ENCODE measurements at places on chromosomes 13 and 19.
A peak's percentile ranks its signal among the peaks of the same experiment; 100 is the strongest.

- DNase-seq: no peak
Measured at GRCh38 chr13:106550570-106551135, 15.2 kb upstream of the EFNB2 start.

GRCh38 chr19:35911790-35912189 is 3.7 kb upstream of the TYROBP start:
- no peak for DNase-seq

- no peak for DNase-seq
Measured at GRCh38 chr13:87331178-87331577, 340.0 kb upstream of the SLITRK5 start.

DNA sequence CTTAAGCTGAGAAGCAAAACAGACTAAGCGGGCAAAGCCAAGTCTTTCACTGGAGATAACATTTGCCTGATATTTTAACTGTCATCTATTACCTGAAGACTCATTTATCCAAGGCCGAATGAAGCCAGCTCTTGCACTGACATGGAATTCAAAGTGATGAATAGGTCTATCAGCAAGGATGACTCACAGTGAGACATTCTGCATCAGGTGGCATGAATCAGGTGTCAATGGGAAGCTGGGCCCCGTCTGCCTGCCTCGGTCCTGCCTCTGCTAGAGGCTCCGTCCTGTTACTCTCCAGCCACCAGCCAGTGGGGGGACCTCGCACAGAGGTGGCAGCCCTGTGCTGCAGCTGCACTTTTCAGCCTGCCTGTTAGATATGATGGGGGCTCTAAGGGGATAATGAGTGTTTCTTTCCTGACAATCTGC is 23.5 kb downstream of the STARD13 start:
- DNase-seq: no peak

DNA sequence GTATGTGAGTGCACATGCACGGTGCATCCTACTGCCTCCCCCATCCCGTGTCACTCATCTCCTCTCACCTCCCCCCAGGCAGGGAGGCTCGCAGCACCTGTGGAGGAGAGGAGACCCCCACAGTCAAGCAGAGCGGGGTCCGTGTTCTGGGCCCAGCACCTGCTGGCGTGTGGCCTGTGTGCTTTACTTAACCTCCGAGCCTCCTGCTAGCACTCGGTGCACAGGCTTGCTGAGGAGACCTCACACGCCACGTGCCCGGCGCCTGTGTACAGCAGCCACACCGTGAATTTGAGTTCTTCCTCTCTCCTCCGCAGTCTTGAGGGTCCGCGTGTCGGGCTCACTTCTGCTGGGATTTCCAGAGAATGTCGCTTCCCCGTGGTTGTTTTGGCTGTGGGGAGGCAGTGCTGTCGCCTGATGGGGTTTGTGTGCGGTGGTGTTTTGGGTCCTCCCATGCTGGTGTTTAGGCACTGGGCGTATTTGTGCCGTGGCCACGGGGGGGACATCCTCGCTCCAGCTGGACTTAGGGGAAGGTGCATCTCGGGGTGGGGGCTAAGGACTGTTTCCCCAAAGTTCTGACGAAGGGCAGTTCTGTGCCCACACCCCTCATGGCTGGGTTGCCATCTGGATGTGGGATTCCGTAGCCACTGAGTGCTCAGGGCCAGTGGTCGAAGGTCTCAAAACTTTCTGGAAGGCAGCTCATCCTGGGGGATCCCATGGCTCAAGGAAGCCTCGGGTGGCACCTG is 34.8 kb upstream of the TMEM255B start:
- DNase-seq: no peak

DNA sequence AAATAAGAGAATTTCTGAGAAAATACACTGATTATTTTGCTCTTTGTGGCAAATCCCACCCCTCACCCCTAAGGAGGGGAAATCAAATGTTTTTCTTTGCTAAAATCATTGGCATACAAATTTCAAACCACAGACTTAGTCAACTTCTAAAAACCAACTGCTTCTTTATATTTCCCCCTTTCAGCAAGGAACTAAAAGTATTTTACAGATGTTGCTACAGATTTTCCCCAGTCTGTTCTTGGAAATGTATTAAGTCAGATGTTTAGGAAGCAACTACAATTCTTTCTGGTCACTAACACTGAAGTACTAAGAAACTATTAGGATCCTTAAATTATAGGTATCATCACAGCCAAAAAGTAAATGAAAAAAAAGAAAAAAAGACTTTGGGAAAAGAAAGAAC is 6.9 kb downstream of the MTMR6 start:
- no peak for DNase-seq

DNA sequence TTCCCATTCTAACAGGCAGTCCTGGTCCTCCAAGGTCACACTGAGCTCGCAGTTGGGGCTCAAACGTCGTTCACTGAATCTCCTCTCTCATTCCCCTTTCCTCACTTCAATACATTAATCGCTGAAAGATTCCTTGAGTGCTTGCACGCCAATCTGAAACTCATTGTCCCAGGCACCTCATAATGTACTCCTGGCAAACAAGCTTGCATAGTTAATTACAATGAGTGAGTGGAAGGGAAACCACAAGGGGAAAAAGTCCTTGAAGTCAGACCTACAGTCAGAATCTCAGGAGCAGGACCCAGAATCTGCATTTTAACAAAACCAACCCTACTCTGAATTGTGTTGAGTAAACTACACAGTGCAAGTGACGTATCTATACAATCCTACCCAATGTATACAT is 86.9 kb downstream of the CRYL1 start:
- no peak for DNase-seq

GRCh38 chr19:20968092-20968491 is 45.0 kb downstream of the ZNF85 start:
- DNase-seq: no peak

- no peak for DNase-seq
Measured at GRCh38 chr19:18135712-18136584, 17.0 kb upstream of the PIK3R2 start.

- no peak for DNase-seq
Measured at GRCh38 chr19:54725321-54725720, 1.1 kb downstream of the KIR3DL3 start.

DNA sequence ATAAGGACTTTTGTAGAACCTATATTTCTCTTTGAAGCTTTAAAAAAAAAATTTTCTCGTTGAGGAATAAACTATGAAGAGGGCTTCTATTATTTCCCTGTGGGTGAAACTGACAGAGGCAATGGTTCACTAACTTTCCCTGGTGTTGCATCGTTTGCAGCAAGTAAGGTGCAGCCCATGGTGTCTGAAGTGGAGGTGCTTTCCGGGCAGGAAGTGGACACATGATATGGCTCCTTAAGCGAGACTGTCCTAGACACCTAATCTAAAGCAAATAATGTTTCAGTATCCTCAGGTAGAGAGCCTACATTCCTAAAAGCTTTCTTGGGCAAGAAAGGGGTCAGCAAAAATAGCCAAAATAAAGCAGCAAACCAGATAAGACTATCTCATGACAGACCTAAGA is 437.6 kb upstream of the ARGLU1 start:
- no peak for DNase-seq

DNA sequence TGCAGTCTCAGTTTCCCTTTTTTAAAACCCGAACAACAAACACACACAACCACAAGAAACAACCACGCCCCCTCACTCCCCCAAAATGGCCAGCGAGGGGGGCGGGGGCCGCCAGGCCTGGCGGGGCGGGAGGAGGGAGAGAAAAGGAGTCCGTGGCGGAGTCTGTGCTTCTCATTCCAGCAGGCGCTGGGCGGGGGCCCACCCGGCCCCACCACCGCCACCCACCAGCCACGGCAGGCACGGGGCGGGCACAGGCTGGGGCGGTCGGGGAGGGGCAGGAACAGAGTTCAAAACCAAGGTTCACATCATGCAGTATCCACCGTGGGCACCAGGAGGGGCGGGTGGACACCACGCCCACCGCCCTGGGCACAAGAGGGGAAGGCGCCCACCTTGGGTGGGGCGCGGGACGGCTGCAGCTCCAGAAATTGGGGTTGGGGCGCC is 12.9 kb downstream of the DPF1 start:
- DNase-seq: no peak

GRCh38 chr19:38745316-38745715 is 1.0 kb upstream of the CAPN12 start:
- DNase-seq: no peak

GRCh38 chr13:27679396-27679795 is 57.7 kb downstream of the POLR1D start:
- DNase-seq: no peak

DNA sequence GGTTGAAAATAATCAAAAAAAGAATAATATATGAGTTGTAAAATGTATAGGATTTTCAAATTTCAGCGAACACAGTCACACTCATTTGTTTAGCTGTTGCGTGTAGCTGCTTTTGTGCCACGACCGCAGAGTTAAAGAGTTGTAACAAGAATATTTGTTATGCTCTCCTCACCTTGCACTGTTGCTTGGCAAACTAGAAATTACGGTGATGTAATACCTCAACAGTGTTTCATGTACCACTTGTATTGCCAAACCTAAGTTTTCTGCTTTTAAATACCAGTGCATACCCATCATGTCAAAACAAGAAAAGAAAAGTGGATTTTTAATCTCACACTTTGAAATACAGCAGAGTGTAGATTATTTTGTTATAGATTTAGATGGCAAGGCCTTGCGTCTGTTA is 201.1 kb downstream of the NBEA start:
- DNase-seq: no peak

DNA sequence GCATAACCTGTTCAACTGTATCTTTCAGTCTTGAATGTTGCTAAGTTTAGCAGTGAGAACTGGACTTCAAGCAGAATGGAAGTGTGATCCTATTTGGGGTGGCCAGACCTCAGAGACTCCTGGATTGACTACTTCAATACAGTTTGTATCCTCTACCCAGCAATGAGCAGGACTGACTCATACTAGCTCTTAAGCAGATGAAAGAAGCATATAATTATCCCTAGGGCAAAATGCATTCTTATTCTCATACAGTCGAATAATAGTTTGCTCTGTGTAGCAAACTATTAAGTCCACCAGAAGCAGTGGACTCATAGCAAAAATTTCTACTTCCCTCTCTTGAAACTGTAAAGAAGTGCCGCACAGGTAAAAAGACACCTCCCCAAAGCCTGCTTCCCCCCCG is 46.4 kb upstream of the FAM216B start:
- DNase-seq: no peak

DNA sequence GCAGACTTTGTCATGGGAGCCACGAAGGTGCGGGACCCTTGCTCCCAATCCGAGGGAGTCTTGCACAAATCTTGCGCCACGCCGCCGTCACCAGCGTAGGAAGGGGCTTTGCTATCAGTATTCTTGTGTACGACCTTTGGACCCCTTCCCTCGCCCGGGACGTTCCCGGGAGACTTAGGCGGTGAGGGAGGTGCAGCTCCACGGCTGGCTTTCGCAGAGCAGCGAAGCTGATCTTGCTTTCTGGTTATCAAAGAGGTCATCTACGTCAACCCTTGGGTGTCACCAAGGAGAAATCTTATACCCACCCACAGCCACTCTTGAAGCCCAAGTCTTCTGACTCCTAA is 583 bp downstream of the TECR start:
- no peak for DNase-seq

DNA sequence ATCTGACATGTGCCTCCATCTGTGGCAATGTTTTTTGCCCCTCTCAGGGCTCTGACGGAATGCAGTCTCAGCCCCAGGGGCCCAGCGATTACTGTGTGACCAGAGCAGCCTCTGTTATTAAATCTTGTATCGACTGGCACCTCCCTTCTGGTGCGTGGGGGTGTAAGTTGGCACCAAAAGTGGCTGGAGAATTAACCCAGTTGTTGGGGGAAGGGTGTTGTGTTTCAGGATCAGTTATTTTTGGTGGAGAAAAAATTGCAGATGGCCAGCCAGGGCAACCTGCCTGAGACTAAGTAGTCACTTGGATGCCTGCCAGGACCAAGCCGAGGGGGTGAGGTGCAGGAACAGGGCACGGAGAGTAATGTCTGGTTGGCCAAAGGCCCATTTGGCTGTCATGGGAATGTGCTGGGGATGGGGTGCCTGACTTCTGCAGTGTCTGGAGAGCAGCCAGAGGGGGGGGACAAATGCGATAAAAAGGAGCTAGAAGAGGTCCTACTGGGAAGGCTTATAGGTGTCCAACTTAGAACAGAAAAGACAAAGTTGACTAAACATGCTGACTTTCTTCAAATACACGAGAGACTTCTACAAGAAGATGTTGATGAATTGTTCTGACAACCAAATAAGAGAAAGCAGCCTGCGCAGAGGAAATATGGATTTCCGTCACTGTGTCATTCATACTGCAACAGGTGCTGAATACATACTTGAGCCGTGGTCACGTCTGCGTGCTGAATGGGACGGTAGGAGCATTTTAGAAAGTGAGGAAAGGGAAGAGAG is 69.8 kb downstream of the SIAH3 start:
- DNase-seq: no peak

DNA sequence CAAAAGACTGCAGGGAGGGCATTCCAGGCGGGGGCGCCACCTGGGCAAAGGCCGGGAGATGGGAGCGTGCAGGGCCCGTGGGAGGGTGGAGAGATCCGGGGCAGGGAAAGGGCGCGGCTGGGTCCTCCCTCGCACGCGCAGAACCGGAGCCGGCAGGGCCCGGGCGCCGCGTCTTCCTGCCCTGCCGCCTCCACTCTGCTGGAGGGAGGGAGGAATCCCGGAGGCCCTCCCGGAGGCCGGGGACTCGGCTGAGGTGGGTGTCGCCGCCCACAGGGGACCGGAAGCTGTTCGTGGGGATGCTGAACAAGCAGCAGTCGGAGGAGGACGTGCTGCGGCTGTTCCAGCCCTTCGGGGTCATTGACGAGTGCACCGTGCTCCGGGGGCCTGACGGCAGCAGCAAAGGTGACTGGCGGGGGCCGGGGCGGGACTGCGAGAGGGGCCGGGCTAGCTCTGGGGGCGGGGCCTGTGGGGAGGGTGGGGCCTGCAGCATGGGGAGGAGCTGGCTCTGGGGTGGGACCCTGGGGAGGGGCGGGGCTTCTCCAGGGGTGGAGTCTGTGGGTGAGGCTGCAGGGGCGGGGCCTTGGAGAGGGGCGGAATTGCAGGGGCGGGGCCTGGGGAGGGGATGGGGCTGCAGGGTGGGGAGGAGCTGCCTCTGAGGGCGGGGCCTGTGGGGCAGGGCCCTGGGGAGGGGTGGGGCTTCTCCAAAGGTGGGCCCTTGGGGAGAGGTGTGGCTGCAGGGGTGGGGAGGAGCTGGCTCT is 51.3 kb downstream of the CELF5 start:
- peak; percentile 91 for DNase-seq

GRCh38 chr19:53581871-53582279 is 43.9 kb downstream of the ZNF331 start:
- DNase-seq: no peak

DNA sequence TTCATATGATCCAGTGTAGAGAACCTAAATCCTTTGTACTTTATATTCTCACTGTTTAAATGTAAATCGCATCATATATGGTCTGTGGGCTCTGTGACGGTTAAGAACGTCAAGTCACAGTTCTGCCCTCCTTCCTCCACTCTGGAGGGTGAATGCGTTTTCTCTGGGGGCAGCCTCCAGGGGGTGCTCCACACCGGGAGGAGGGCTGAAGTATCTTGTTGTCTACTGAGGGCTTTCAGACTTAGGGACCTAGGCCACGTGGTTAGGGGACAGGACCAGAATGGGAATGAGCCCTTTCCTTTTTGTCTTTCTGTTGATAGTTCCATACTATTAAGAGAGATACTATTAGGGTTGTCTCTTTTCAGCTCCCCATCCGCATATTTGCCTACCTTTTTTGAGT is 504.9 kb downstream of the FGF9 start:
- no peak for DNase-seq

GRCh38 chr13:40137400-40137799 is 481.9 kb downstream of the COG6 start:
- no peak for DNase-seq

Measured in activated CD4-positive, alpha-beta T cell treated with anti-CD3 and anti-CD28 coated beads for 24 hours (primary cell).